ENCODE measurements at places on chromosomes 13 and 19. TPM values are rescaled to one million over a fixed set of nuclear protein-coding genes. Genes with fewer than 3 reads are reported as not detected.

GRCh38 chr13:40271271-40271885, 395.1 kb downstream of the FOXO1 start:
- peaks cover 30% of the 10 kb centered on the region for H3K4me1 ChIP-seq
- peak overlapping the region; percentile 45 for H3K27ac ChIP-seq
- H3K36me3 ChIP-seq = no peaks in the 10 kb centered on the region
- no peak overlapping the region for H3K4me3 ChIP-seq
- peak; percentile 24 for DNase-seq
- no peaks in the 10 kb centered on the region for H3K27me3 ChIP-seq

KCNN1 gene
- total RNA-seq = not detected

- no peaks in the 10 kb centered on the region for H3K36me3 ChIP-seq
- no peak for DNase-seq
- no peak overlapping the region for H3K4me3 ChIP-seq
Measured at GRCh38 chr13:103315711-103316110, 249.5 kb upstream of the SLC10A2 start.

GRCh38 chr13:73542446-73542845, 483.6 kb downstream of the KLF5 start:
- H3K27me3 ChIP-seq = no peaks in the 10 kb centered on the region
- no peak for DNase-seq
- no peak overlapping the region for H3K4me3 ChIP-seq

FSD1 gene
- not detected for total RNA-seq

- DNase-seq = no peak
- H3K27ac ChIP-seq = no peak overlapping the region
- no peak overlapping the region for H3K4me3 ChIP-seq
- H3K4me1 ChIP-seq = no peaks in the 10 kb centered on the region
Measured at GRCh38 chr13:39401046-39401705, 201.8 kb downstream of the LHFPL6 start.

IZUMO4 gene
- 35.6 TPM for total RNA-seq

DNA sequence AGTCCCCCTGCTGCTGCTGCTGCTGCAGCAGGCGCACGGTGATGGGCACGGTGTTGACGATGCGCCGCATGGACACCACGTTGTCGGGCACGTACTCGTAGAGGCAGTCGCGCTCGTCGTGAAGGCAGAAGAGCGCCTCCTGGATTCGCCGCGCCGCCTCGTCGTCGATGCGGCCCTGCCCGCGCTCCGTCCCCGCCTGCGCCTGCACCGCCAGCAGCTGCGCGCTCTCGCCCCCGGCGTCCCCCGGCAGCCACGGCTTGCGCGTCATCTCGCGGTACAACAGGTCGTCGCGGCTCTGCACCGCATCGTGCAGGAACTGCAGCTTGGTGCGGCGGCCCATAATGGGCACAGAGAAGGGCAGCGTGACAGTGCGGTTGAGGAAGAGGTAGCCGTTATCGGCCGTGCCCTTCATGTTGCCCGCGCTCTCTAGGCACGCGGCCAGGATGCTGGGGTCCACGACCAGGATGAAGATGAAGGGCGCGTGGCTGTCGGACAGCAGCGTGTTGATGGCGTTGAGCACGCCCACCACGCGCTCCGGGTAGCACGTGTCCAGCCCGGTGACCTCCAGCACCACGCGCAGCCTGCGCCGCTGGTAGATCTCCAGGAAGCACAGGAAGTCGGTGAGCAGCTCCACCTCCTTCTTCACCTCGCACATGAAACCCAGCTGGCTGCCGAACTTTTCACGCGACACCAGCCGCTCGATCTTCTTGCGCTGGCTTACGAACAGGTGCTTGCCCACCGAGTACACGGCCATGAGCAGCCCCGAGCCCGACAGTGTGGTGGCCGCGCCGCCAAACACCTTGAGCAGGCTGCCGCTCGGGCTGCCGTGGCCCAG, 8.1 kb downstream of the NKPD1 start:
- peaks cover 71% of the 10 kb centered on the region for H3K27me3 ChIP-seq
- DNase-seq = no peak
- no peak overlapping the region for H3K27ac ChIP-seq

DNA sequence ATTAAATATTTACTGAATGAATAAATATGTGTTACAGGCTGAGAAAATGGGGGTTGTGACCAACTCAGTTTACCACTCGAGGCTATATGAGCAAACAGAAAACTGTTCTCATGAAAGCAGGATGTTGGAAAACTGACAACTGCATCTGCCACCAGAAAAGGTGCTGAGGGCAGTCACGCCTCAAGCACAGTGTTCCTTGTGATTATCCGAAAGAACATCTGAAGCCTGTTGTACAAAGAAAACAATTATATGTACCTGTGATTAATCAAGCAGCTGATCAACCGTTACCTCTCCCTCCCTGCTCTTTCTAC, 6.2 kb upstream of the KLK13 start:
- H3K27me3 ChIP-seq = no peaks in the 10 kb centered on the region
- no peaks in the 10 kb centered on the region for H3K4me1 ChIP-seq
- H3K36me3 ChIP-seq = no peaks in the 10 kb centered on the region

GRCh38 chr19:56319991-56320390, 5.4 kb upstream of the ZSCAN5A start:
- H3K4me1 ChIP-seq = no peaks in the 10 kb centered on the region
- H3K36me3 ChIP-seq = no peaks in the 10 kb centered on the region
- DNase-seq = no peak
- no peak overlapping the region for H3K27ac ChIP-seq
- H3K4me3 ChIP-seq = no peak overlapping the region
- no peaks in the 10 kb centered on the region for H3K27me3 ChIP-seq

DNA sequence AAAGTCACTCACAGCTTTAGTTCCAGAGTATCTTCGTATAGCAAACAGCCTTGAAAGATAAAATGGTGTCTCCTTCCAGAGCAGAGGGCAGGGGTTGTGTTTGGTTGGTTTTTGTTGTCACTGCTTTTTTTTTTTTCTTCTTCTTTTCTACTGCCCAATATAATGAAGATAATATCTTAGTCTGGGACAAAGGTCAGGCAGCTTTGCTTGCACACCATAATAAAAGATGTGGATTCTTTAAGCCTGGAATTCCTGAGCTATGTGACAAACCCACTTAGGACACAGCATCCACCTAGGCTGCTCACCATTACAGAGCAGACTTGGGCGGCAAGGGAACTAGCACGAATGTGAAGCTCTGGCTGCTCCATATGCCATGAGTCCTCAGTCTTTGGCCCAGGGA, 165.6 kb upstream of the MIR17HG start:
- no peak for DNase-seq
- H3K36me3 ChIP-seq = no peaks in the 10 kb centered on the region
- no peaks in the 10 kb centered on the region for H3K27me3 ChIP-seq
- H3K4me3 ChIP-seq = no peak overlapping the region
- H3K27ac ChIP-seq = no peak overlapping the region

C19orf33 gene
- 76.8 TPM for total RNA-seq

SIAH3 gene
- not detected for total RNA-seq

- no peak for DNase-seq
- H3K27me3 ChIP-seq = no peaks in the 10 kb centered on the region
- no peaks in the 10 kb centered on the region for H3K4me1 ChIP-seq
- no peak overlapping the region for H3K27ac ChIP-seq
- no peaks in the 10 kb centered on the region for H3K36me3 ChIP-seq
- no peak overlapping the region for H3K4me3 ChIP-seq
Measured at GRCh38 chr19:50882188-50882587, 8.9 kb downstream of the KLK2 start.

- no peak overlapping the region for H3K4me3 ChIP-seq
- H3K4me1 ChIP-seq = no peaks in the 10 kb centered on the region
- H3K27me3 ChIP-seq = no peaks in the 10 kb centered on the region
Measured at GRCh38 chr13:25800523-25800922, 251.3 kb downstream of the SHISA2 start.

KRTDAP gene
- total RNA-seq = not detected

PEG3 gene
- 14.7 TPM for total RNA-seq

- peaks cover 6% of the 10 kb centered on the region for H3K4me1 ChIP-seq
- no peak overlapping the region for H3K4me3 ChIP-seq
- no peaks in the 10 kb centered on the region for H3K27me3 ChIP-seq
- peaks cover 46% of the 10 kb centered on the region for H3K36me3 ChIP-seq
- no peak overlapping the region for H3K27ac ChIP-seq
Measured at GRCh38 chr13:91355099-91355825, 7.8 kb downstream of the MIR17HG start.

DNA sequence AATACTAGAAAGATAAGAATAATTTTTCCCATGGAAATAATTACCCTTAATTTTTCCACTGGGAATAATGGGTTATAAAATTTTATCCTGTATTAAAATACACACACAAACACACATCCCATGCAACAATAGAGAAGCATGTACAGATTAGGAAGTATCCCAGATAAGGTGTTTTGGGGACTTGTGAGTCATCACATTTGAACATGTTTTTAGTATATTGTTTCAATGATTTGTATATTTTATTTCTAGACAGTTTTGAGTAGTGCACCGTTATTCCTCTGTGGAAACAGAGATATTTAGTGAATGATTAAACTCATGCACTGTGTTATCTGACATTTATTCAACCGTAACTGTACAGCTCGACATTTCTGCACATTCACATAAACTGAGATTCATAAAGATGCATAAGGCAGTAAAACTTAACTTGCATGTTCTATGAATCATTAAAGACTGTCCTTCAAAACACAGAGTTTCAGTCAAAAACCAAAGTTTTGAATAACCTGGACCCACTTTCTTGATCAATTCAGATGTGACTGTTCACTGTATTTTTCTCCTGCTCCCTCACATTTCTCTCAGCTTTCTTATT, 30.1 kb downstream of the KLF12 start:
- DNase-seq = no peak
- H3K4me3 ChIP-seq = no peak overlapping the region
- no peaks in the 10 kb centered on the region for H3K36me3 ChIP-seq
- H3K27me3 ChIP-seq = no peaks in the 10 kb centered on the region
- H3K4me1 ChIP-seq = no peaks in the 10 kb centered on the region

ZNF607 gene
- total RNA-seq = 7.6 TPM

CGB1 gene
- not detected for total RNA-seq

TBCB gene
- total RNA-seq = 183 TPM

- H3K27ac ChIP-seq = no peak overlapping the region
- H3K27me3 ChIP-seq = no peaks in the 10 kb centered on the region
- H3K4me1 ChIP-seq = no peaks in the 10 kb centered on the region
- H3K4me3 ChIP-seq = no peak overlapping the region
- peak; percentile 11 for DNase-seq
- H3K36me3 ChIP-seq = no peaks in the 10 kb centered on the region
Measured at GRCh38 chr13:49869519-49869918, 66.6 kb downstream of the SPRYD7 start.

KCNRG gene
- 2.3 TPM for total RNA-seq

- DNase-seq = no peak
- peaks cover 36% of the 10 kb centered on the region for H3K4me1 ChIP-seq
- H3K4me3 ChIP-seq = no peak overlapping the region
- no peaks in the 10 kb centered on the region for H3K36me3 ChIP-seq
Measured at GRCh38 chr13:113835461-113836270, 28.2 kb downstream of the GAS6 start.

GRCh38 chr13:76974618-76974975, 17.3 kb upstream of the CLN5 start:
- no peaks in the 10 kb centered on the region for H3K36me3 ChIP-seq
- H3K4me1 ChIP-seq = no peaks in the 10 kb centered on the region
- no peak for DNase-seq
- no peak overlapping the region for H3K27ac ChIP-seq
- H3K27me3 ChIP-seq = no peaks in the 10 kb centered on the region

- no peak for DNase-seq
- H3K27ac ChIP-seq = no peak overlapping the region
- no peak overlapping the region for H3K4me3 ChIP-seq
- no peaks in the 10 kb centered on the region for H3K4me1 ChIP-seq
Measured at GRCh38 chr13:37476874-37477273, 121.7 kb downstream of the POSTN start.

FFAR2 gene
- not detected for total RNA-seq

GRCh38 chr19:46602392-46603194, 1.5 kb downstream of the CALM3 start:
- DNase-seq = no peak
- no peaks in the 10 kb centered on the region for H3K27me3 ChIP-seq
- H3K36me3 ChIP-seq = no peaks in the 10 kb centered on the region

GRCh38 chr13:42803563-42804204, 22.3 kb downstream of the FAM216B start:
- H3K36me3 ChIP-seq = no peaks in the 10 kb centered on the region
- no peaks in the 10 kb centered on the region for H3K4me1 ChIP-seq
- no peak for DNase-seq
- H3K27me3 ChIP-seq = no peaks in the 10 kb centered on the region

NOSIP gene
- total RNA-seq = 43.0 TPM

GRCh38 chr13:73061473-73061872, 2.7 kb downstream of the KLF5 start:
- no peak for DNase-seq
- H3K4me3 ChIP-seq = peak overlapping the region; percentile 77
- H3K36me3 ChIP-seq = no peaks in the 10 kb centered on the region
- H3K27ac ChIP-seq = no peak overlapping the region

DNA sequence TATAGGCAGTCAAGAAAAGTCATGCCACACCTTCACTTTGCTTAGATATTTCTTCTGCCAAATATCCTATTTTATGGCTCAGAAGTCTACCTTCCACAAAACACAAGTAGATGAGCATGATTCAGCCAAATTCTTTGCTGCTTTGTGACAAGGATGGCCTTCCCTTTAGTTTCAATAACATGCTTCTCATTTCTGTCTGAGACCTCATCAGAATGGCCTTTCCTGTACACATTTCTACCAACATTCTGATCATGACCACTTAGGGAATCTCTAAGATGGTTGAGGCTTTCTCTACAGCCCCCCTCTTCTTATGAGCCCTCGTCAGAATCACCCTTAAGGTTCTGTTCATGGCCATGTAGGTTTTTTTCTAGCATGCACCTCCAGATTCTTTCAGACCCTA, 96.2 kb downstream of the COL4A2 start:
- H3K4me3 ChIP-seq = no peak overlapping the region
- no peaks in the 10 kb centered on the region for H3K36me3 ChIP-seq
- DNase-seq = no peak

TGFBR3L gene
- total RNA-seq = not detected

APC2 gene
- total RNA-seq = 1.7 TPM

DNA sequence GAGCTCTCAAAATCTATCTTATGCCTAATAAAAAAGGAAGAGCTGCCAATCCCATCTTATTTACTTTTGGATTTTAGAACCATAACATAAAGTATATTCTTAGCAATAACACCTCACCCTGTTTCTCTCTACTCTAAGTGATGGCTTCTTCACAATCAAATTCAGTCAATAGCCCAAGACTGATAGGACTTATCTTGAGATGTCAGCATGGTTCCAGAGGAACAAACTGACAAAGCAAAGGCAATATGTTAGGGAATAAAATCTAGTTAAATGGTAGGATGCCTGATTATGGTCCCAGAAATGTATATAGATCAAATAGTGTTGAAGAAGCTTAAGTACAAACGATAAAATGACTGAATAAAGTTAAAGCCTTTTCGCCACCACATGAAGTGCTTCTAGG, 36.3 kb downstream of the DACH1 start:
- H3K27ac ChIP-seq = no peak overlapping the region
- DNase-seq = no peak
- no peaks in the 10 kb centered on the region for H3K36me3 ChIP-seq
- H3K4me1 ChIP-seq = no peaks in the 10 kb centered on the region

DNA sequence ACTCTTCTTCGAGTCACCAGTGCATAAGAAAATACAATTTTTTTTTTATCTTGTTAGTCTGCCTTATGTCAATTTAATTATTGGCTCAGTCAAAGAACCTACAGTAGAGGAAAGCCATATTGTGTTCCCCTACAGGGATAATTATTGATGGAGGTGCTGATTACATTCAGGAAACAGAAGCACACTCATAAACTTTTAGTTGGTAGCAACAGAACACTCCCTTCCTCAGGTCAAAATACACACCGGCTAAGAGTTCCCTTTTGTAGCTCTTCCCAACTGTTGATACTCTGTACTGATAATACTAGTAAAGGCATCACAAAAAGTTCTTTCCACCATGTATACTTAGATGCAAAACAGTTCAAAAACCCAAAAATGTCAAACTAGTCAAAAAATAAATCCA, 18.4 kb downstream of the FOXO1 start:
- no peaks in the 10 kb centered on the region for H3K36me3 ChIP-seq
- no peak overlapping the region for H3K27ac ChIP-seq
- peaks cover 5% of the 10 kb centered on the region for H3K4me1 ChIP-seq
- no peak for DNase-seq
- H3K27me3 ChIP-seq = no peaks in the 10 kb centered on the region

All from tibial nerve (tissue), 4 donors.